GM06990 (cell line): ENCODE measurements at places on chromosomes 3 and 15.

DNA sequence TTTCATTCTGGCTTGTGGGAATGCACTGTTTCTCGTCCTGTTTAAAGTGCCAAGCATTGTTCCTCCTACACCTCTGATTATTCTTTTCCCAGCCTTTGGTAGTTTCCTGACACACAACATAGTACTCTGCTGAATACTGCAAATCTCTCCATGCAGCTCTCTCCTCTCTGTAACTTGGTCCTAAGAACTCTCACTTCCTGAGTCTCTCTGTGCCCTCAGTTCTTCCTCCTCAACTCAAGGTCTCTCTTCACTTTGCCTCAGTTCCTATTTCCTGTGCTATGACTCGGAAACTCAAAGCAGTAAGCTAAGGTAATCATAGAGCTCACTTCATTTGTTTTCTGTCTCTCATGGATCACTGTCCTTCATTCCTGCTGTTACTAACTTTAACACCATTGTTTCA lies 113.4 kb downstream of the ZNF280D start:
- DNase-seq, result no peak

DNA sequence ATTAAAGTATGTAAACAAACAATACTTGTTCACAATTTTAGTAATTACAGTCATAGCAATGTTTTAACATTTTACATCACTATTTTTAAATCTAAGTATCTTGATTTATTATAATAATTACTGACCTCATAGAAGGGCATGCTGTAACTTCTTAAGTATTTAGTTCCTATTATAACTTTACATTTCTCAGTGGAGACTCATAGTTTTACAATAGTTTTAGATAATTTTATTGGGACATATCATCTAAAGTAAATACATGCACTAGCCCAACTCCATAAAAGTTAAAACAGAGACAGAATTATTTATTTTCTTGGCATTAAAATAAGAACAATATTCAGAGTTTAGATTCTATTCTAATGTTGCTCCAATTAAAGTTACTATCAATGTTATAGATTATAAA lies 466.5 kb upstream of the BCHE start:
- DNase-seq, result no peak

DNA sequence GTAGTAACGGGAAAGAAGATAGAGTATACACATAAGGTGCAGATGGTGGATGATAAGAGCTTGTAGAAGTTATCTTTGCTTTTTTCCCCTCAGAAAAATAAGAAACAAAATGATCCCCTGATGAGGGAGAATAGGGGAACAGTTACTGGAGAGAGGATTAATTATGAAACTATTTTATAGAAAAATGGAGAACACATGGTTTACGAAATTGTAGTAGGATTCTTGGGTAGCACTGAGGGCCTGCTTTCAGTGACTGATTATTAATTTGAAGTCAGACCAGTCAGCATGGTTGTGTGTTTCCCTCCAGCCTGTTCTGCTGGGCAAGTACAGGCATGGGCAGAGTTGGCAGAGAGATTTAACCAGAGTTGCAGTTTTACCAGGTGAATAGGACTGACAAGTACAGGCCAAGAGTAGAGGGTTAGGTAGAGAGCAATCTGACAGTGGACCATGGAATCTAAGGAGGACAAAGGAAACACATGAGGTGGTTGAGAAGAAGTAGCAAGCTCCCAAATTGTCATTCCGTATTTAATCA lies 5.9 kb downstream of the SLC49A4 start:
- no peak for DNase-seq

DNA sequence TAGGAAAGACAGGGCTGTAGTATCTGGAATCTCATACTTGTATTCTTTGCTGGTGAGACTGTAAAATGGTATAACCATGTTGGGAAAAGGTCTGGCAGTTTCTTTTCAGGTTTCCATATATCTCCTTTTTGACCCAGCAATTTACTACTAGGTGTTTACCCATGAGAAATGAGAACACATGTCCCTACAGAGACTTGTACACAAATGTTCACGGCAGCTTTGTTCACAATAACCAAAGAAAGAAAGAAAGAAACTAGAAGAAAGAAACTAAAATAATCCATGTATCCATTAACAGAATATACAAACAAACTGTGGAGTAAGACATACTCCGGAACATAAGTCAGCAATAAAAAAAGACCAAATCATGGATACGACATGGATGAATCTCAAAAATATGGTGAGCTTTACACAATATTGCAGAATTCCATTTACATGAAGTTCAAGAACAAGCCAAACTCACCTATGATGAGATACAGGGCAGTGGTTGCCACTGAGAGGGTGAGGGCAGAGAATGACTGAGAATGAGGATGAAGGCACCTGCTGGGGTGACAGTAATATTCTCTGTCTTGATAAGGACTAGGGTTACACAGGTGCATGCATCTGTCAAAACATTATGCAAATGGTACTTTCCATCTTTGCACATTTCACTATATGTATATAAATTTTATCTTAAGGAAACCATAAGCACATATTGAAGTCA lies 2.7 kb downstream of the RFTN1 start:
- DNase-seq, result no peak

DNA sequence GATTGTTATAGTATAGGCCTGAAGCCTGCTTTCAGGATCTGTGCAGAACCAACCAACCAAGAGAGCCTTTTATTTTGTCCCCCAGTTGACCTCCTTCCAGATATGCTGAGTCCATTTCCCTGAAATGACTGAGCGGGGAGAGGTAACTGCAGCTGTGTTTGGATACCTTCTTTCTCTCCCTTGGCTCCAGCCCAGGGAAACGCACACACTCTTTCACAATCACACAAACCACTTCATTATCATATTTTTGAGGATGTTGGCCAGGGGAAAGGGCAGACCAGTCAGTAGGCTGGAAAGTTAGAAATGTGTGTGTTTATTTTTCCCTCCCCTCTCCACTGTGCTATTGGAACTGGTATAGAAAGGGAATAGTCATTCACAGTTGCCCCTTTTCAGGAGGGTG lies 417.7 kb upstream of the TBL1XR1 start:
- DNase-seq, result no peak

- DNase-seq, result no peak
Measured at GRCh38 chr3:55947406-55947805, 460.3 kb upstream of the WNT5A start.

- no peak for DNase-seq
Measured at GRCh38 chr3:49665822-49666519, 8.2 kb upstream of the APEH start.

DNA sequence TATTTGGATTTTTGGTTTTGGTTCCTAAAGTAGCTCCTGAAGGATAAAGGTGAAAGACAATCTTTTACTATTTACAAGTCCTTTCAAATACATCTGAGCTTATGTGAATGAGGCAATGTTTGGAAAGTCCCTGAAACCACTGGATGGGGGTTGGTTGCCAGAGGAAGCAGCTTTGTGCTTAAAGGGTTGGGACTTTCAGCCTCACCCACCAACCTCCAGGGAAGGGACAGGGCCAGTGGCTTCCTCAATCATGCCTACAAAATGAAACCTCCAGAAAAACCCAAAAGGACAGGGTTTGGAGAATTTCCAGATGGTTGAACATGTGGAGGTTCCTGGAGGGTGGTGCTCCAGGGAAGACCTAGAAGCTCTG lies 20.9 kb upstream of the ABHD17C start:
- DNase-seq, result peak; percentile 37

- DNase-seq, result no peak
Measured at GRCh38 chr15:35319354-35319753, 226.6 kb downstream of the DPH6 start.

DNA sequence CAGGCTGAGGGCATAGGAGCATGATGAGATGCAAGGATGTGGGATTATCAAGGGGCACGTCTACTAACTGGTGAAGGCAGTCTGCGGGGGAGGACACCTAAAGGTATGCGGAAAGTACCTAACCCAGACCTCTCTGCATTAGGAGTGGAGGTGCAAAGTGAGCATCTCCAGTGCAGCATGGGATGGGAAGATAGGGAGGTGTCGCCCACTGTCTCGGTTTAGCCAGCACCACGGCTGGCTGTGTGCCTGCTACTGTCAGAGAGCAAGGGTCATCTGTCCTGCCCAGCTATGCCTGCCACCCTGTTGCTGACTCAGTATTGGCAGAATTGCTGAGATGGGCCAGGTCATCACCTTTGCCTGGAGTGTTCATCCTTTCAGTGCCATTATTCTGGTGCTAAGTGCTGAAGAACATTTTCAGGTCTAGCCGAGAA lies 40.1 kb downstream of the OXNAD1 start:
- peak; percentile 24 for DNase-seq

- DNase-seq, result peak; percentile 93
Measured at GRCh38 chr3:39383045-39383880, at the start of gene SLC25A38. SLC25A38 (plus strand) TSS chr3:39383370; CDS start chr3:39383725, 355 bp downstream.
